8988T (cell line): ENCODE measurements at places on chromosomes 5 and 9.

DNA sequence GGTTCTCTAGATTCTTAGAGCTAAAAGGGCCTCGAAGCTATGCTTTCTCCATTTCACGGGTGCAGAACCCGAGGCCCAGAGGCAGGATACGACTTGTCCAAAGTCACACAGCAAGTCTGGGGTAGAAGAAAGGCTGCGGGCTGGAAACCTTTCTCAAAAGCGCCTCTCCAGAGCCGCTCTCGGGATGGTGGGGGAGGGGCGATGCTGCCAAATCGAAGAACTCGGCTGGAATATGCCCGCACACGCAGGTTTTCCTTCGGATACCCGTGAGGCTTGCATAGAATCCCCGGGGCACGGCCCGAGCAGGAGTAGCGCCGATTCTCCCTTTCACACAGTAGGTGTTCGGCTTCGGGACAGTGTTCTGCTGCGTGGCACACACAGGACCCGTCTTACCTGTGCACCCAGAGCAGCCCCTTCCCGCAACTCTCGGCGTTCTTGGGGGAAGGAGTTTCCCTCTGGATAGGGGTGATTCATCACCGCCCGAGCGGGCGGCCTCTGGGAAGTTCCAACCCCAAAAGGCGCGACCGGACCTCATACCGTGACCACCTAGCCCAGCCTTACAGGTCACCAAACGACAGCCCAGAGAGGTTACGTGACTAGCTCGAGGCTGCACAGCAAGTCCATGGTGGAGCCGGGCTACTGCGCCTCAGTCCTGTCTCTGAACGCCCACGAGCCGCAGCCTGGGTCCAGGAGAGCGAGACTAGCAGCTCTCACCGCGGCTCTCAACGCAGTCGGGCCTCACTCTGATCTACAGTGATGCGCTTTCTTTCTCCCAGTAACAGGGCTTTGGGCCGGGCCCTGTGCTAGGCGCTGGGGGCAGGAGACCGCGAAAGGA, 4.1 kb downstream of the PAX5 start:
- DNase-seq = no peak

DNA sequence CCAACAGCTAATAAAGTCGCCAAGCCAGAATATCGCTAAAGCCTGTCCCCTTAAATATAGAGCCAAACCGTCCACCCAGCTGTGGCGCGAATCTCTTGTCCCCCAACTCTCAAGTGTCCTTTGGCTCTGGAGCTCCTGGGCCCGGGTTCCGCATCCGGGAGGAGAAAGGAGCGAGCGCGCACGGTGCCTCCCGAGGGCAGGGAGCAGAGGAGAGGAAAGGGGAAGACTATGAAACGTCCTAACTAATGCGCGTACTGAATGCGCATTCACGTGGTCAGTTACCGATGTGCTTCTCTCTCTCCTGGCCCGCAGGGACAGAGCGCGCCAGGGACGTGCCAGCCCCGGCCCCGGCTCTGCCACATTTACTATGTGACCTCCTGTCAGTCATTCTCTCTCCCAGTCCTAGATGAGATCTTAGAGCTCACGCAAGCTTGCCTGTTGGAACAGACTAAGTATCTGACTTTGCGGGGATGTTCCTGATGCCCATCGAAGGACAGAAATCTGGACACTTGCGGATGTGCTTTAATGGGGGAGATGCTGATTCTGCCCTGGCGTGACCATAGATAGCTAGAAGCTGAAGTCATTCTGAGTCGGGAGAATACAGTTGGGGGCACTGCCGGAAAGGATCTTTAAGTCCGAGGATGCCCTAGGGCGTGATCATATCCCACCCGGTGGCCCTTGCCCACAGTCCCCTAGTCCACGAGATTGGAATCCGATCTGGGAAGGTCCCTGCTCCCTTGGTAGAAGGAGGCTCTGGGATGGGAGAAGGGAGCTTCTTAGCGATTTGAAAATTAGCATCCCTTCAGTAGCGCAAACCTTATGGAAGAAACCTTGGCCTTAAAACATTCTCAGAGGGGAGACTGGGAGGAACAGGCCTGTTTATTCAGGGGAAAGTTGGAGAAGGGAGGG, 5.7 kb upstream of the EBF1 start:
- DNase-seq = no peak

- no peak for DNase-seq
Observed at GRCh38 chr5:39905356-39905755, 480.6 kb upstream of the DAB2 start.

- no peak for DNase-seq
Observed at GRCh38 chr5:180673371-180674089, 24.1 kb upstream of the FLT4 start.

DNA sequence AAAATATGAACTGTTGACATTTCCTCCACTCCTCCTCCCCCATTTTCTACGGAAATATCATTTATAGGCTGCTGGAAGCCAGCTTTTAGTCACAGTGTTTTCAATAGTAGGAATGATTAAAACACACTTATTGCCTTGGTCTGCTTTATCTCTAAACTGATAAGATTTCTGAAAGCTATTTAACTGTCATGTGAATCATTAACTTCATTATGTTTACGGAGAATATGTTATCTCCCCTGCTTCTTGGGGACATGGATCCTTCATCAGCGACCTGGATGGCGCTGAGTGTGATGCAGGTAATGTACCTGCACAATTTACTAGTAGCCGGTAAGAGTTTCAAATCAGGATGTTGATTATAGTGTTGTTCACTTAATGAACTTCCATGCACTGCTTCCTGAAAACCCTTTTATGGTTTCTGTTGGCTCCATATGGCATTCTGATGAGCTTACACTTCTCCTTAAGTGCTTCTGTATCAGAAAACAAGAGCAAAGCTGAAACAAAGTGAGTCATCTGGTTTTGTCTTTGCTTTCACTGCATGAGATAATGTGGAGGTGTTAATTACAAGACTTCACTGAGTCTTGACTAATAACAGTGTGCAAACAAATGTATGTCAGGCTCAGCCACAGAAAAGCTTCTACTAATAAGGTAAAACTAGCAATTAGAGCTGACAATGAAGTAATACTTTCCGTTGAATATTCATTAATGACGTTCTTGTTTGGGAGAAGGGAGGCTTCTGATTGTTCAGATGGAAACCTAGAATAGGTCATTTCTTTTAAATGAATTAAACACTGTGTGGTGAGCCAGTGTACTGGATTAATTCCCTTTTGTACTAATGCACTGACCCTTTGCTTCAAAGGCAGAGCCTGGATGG, 162.4 kb upstream of the ZNF608 start:
- DNase-seq = no peak

GRCh38 chr9:21803649-21804048, 1.2 kb downstream of the MTAP start:
- DNase-seq = no peak

GRCh38 chr9:92746567-92747458, 17.8 kb downstream of the BICD2 start:
- DNase-seq = no peak

DNA sequence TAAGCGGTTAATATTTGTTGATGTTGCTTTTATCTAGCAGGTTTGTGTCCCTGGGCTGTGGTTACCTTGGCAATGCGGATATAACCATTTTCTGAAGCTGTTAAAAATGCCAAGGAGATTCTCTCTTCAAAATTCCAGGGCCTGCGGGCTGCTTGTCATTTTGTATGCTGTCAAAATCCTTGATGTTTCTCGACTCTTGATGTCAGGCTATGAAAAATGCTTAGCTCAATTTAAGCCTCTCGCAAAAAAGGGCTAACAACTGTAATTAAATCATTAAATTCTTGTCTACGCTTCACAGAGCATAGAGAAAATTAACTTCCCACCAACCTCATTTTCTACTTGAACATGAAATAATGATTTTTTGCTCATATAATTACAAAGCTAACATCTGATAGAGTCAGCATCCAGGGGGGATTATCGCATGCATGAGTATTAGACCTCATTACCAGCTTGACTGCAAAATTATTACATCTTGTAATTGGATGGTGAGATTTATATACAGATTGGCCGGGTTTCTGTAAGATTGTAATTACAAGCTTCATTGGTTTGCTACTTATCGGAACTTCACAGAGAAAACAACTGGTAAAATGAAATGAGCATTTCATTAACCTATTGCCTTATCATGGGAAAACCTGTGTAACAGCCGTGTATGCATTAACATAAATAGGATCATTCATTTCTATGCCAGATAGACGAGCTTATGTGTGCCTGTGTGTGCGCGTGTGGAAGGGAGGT, 83.1 kb upstream of the IRX1 start:
- DNase-seq = no peak

- DNase-seq = no peak
Observed at GRCh38 chr5:169153405-169153804, 147.5 kb downstream of the SLIT3 start.

GRCh38 chr5:160048131-160048530, 39.2 kb downstream of the TTC1 start:
- DNase-seq = no peak

GRCh38 chr5:176169393-176170063, 68.7 kb upstream of the SIMC1 start:
- no peak for DNase-seq

DNA sequence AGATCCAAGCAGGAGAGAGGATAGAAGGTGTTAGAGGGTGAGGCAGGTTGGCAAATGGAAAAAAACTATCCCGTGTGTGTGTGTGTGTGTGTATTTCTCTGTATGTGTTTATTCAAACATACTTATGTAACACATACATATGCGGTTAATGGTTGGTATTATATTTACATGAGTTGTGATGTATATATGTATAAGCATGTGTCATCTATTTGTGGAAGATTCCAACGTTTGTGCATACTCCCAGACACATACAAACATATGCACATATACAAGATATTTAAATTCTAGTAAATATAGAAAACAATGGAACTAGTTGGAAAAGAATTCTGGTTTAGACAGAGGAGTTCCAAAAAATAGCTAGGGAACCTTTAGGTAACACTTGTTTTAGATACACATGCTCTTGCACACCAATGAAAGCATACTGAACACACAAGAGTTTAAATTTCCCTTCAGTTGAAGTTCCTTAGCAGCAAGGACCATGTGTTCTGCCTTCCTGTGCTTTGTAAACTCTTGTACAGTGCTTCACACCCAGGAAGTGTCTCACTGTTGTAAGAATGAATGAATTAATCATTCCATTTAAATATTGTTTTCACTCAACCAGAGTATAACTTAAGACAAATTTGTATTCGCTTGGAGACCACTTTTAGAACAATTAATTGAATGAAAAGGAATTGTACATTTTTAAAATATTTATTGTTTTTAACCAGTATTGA, 257.8 kb downstream of the FER start:
- DNase-seq = no peak

DNA sequence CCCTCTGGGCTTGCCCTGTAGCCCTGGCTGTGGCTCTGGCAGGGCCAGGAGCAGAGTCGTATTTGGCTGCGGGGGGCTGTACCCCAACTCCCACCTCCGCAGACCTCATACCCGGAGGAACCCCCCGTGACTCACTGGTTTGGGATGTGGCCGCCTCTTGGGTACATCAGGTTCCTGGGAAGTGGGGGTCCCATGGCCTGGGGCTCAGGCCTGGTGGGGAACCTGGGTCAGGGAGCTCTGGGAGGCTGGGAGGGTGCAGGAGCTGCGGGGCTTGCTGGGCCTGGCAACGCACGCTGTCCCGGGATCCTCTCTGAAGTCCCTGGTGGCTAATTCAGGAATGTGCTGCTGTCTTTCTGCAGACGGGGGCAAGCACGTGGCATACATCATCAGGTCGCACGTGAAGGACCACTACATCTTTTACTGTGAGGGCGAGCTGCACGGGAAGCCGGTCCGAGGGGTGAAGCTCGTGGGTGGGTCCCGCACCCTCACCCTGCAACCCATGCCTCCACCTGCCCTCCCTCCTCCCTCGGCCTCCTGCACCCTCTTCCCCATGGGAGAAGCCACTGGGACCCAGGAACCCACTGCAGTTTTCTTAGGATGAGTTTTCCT, 2.4 kb downstream of the LCN1 start:
- DNase-seq = no peak

DNA sequence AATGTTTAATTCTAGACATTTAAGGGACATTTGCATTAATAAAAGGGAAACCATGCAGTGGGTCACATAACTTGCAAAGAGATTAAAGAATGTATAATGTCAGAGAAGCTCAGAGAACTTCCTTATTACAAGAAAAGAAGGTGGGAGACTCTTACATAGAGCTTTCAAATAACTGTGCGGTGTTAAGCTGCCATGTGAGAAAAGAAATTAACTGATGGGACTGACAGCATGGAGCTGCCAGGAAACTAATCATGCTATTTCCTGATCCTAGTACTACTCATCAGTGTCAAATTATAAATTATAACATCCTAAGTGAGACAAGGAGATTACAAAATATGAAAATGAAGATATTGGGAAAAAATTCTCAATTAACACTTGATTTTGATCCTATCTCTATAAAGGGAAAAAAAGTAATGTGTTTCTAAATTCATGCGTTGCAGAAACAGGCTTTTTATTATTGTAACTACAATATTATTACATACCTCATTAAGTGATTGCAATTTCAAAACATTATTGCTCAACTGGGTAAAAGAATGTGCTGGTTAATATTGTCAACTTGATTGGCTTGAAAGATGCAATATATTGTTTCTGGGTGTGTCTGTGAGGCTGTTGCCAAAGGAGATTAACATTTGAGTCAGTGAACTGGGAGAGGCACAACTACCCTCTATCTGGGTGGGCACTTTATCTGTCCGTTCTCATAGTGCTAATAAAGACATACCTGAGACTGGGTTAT, 609.5 kb upstream of the NUDT12 start:
- DNase-seq = no peak

DNA sequence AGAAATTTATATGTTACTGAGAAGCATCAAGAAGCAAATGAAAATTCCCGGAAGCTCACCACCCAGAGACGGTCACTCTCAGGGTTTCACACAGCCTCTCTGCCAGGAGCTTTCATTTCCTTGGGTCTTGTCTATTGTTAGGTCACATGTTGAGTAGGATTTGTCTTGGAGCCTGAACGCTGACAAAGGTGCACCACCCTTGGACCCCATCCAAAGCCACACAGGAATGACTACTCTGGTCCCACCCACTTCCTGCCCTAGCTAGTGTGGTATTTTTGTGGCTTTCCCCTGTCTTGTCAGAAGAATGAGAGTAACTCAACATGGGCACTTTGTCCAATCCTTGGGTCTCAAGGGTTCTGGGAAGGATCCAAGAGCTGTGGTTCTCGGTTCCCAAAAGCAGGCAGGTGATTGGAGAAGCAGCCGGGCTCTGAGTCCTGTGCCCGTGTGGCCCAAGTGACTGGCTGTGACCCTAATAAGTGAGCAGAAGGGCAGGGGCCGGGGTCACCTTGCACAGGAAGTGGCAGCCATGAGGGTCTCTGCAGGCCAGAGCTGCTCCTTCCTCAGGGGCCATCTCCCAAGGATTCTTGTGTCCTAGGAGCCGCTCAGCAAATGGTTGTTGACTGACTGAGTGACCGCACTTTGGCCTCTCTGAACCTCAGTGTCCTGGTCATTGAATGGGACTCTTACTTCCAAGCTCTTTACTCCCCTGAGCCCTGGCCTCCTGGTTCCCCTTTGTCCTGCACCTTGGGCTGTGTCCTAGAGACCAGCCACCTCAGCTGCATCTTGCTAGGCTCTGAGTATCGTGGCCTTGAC, 6.9 kb downstream of the FGD3 start:
- DNase-seq = no peak

GRCh38 chr9:126673689-126674364, 60.1 kb downstream of the LMX1B start:
- DNase-seq = no peak

GRCh38 chr5:26237489-26237888, 800.9 kb downstream of the CDH9 start:
- DNase-seq = no peak

GRCh38 chr5:84382363-84383295, 2.1 kb downstream of the EDIL3 start:
- DNase-seq = peak; percentile 20

GRCh38 chr5:37532976-37533740, 154.0 kb downstream of the WDR70 start:
- DNase-seq = no peak
